NCI-H345 (cell line): ENCODE measurements at places on chromosomes 1 and 21.

- no peak for DNase-seq
Observed at GRCh38 chr1:200262326-200262965, 147.4 kb downstream of the ZNF281 start.

DNA sequence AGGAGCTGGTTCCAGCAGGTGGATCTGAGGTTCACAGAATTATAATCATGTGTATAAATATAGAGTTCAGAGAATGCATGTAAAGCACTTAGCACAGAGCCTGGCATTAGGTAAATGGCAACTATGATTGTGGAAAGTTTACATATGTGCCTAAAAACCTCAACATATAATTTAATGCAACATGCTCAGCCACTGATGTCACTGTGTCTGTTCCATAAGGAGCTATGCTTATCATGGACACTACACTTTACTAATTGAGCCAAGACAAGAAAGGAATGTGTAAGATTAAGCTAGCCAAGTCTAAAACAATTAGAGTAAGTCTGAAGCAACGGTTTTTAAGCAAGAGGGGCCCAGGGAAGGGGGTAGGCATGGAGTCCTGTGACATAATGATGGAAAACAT is 61.5 kb downstream of the GNG12 start:
- no peak for DNase-seq

DNA sequence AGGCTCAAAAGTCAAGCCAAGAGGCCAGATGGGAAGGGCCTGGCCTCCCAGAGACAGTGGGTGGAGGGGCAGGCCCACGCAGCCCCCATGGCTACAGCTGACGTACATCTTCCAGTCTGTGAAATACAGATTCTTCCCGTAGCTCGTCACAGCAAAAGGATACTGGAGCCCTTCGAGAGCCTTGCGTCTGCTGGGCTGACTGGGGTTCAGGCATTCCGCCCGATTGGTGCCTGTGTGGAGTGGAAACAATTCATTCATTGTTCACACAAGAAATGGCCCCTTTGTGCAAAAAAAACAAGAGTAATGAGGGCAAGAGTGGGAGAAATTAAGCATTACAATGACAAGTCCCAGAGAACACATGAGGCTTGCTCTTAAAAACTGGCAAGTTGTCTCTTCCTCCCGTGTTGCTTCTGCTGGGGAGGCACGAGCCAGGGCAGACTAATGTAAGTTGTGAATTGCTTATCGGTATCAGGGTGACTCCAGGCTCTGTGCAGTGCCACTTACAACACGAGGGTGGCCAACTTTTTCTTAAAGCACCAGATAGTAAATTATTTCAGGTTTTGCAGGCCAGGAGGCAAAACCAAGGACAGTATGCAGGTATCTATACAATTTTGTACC is 85.1 kb downstream of the NID1 start:
- no peak for DNase-seq

- no peak for DNase-seq
Observed at GRCh38 chr1:237146241-237146640, 104.3 kb downstream of the RYR2 start.

DNA sequence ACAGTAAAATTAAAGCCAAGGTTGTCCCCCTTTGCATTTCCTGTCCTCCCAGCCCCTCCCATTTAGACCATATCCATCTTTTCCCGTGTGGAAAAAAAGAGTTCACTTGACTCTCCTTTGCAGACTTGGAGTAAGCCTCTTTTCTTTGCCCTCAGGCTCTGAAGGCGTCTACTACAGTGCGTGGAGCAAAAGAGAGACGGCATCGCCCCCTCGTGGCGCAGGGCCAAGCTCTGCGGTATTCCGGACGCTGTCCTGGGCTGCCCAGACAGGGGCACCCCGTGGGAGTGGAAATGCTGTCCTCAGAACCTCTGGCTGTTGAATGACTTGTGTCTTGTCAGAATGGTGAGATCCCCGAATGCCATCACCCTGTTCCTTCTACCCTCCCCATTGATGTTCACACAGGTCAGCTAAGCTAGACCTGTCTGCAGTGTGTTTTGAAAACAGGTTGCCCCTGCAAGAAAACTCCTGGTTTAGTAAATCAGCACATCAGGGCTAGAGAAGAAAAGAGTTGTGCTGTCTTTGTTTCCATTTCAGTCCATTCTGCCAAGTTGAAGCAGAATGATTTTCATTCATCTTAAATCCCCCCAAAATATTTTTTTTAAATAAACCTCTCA is 12.3 kb upstream of the GJA8 start:
- DNase-seq: peak; percentile 80

- no peak for DNase-seq
Observed at GRCh38 chr1:109873278-109874175, 37.1 kb upstream of the CSF1 start.

- DNase-seq: no peak
Observed at GRCh38 chr1:56965916-56966697, at the start of gene C8B. Gene C8B, minus strand, starts transcription at chr1:56966015. Its CDS starts 67 bp downstream, at chr1:56965948.

DNA sequence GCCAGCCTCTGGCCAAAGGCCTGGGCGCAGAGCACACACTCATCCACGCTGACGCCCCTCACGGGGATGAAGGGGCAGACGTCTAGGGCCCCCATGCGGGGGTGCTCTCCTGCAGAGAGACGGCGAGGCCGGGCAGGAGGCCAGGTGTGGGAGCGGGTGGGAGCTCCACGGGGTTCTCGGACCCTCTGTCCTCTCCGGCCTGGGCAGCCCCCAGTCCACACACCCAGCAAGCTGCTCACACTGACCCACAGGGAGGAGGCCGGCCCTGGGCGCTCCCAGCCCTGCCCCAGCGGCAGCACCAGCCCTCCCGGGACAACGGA is 2.5 kb downstream of the FTCD start:
- no peak for DNase-seq

GRCh38 chr1:167726008-167726407 is 4.2 kb downstream of the MPZL1 start:
- no peak for DNase-seq

- no peak for DNase-seq
Observed at GRCh38 chr1:13662493-13662892, 37.5 kb upstream of the PRDM2 start.

- no peak for DNase-seq
Observed at GRCh38 chr1:152386940-152387339, 27.1 kb downstream of the CRNN start.

DNA sequence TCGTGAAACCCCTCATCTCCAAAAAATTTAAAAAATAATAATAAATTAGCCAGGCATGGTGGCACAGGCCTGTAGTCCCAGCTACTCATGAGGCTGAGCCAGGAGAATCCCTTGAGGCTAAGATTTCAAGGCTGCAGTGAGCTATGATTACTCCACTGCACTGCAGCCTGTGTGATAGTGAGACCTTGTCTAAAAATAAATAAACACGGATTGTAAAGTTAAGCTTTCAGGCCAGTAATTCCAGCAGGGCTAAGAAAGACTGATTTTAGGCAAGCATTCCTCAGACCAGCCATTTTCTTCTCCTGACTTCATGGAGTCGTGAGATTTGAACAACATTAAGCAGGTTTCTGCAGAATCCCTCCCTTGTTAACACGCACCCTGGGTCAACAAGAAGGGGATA is 77.2 kb upstream of the EFHD2 start:
- no peak for DNase-seq

GRCh38 chr1:56254130-56254529 is 325.2 kb downstream of the PLPP3 start:
- no peak for DNase-seq

GRCh38 chr1:180525715-180526039 is 23.3 kb upstream of the ACBD6 start:
- DNase-seq: no peak

DNA sequence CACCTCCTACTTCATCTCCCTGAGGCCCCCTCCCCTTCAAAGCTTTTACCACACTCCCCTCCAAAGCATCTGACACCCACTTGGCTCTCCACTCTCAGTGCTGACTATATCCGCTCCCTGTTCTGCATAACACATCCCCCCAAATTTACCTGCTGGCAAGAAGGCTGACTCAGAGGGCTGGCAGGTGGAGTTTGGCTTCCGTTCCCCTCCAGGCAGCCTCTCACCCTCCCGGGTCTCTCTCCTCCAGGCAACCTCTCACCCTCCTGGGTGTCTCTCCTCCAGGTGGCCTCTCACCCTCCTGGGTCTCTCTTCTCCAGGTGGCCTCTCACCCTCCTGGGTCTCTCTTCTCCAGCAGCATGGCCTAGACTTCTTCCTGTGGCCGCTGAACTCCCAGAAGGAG is 562.1 kb downstream of the NPHP4 start:
- DNase-seq: peak; percentile 44

GRCh38 chr1:144551107-144551542 is 41.6 kb upstream of the PPIAL4F start:
- DNase-seq: no peak

GRCh38 chr1:2583331-2583791 is 3.2 kb upstream of the PRXL2B start:
- no peak for DNase-seq

GRCh38 chr1:20846461-20847374 is 59.6 kb upstream of the HP1BP3 start:
- DNase-seq: no peak

DNA sequence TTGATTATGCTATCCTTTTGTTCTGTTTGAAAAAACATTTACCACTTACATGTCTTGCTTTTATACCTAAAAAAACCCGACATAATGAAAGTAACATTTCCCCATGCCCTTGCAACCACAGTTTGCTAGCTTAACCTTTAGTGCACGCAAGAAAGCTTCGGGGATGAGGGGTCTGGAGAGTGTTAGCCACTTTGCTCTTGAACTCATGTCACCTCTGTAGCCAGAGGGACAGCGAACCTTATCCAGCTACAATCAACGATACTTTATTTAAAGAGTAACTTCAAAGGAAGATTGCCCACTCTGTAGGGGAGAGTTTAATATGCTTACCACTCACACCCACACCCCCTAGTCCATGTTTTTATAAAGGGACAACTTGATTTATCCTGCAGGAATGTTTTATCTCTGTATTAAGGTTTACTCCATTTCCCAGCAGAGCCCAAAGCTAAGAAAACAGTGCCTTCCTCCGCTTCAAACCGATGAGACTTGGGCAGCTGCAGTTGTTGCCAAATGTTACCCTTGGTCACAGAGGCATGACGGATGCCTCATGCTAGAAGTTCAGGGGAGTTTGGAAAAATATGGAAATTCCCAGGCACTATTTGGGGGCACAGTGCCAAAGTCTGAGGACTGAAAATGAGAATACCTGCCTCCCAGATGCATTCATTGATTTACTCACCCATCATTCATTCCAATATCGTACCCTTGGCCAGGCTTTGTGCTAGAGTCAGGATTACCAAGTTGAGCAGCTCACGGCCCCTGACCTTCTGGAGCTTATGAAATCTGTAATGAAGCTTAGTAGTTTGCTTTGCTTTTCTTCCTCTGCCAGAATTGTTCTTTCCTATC is 61.4 kb upstream of the VCAM1 start:
- no peak for DNase-seq

DNA sequence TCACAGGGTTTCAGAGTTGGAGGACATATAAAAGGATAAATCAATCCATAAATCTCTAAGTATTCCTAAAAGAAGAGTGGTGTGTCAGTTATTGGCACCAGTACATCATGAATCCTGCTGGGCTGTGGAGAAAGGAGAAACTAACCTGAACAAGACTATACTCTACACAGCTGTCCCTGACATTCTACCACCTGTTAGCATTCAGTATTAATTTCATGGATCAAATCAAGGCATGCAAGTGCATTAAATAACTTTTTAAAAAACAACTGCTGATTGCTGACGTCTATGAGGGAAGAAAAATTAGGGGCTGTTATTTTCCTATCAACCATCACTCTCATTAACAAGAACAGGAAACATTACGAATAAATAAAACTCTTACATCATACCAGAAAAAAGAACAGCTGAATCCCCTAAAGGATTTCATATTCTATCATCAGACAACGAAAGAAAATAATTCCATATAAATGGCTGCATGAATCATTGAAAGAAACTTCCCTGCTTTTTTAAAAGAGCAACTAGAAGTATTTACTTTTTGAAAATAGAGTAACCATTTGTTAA is 121.7 kb downstream of the ATF6 start:
- DNase-seq: no peak

GRCh38 chr21:38913120-38913892 is 107.6 kb downstream of the ETS2 start:
- peak; percentile 95 for DNase-seq

DNA sequence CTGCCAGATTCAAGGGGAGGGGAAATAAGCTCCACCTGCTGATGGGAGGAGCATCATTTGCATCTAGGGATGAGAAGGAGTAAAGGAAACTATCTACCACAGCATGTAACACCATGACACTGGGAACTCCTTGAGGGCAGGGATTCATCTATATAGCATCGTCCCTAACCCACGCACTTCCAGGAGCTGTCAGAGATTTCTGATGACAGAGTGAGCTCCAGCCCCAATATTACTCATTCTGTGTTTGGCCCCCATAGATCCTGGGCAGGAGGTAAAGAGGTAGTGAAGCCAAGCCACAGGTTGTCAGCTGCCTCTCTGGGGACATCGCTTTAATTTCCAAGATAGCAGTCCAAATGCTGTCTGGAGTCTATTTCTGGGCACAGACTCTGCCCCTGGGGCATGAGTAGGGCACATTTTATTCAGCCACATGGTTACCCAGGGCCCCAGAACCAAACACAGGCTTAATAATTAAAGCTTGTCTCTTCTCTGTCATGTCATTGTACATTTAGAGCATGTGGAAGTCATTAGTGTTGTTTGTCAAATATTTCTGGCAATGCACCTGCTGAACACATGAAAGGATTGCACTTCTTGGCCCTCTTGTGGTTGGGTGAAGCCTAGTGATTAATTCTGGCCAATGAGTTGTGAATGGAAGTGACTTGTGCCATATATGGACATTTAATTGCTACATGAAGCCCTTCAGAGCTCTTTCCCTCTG is 105.9 kb upstream of the POU3F1 start:
- peak; percentile 80 for DNase-seq
